Left ventricle myocardium inferior (tissue), 1 donor: ENCODE measurements at places on chromosomes 6 and 20.
A peak's percentile ranks its signal among the peaks of the same experiment; 100 is the strongest.

- no peak for DNase-seq
Measured at GRCh38 chr20:4951299-4951698, 50.0 kb downstream of the SLC23A2 start.

- peak; percentile 29 for DNase-seq
Measured at GRCh38 chr6:28838289-28838633, 85.5 kb downstream of the TRIM27 start.

DNA sequence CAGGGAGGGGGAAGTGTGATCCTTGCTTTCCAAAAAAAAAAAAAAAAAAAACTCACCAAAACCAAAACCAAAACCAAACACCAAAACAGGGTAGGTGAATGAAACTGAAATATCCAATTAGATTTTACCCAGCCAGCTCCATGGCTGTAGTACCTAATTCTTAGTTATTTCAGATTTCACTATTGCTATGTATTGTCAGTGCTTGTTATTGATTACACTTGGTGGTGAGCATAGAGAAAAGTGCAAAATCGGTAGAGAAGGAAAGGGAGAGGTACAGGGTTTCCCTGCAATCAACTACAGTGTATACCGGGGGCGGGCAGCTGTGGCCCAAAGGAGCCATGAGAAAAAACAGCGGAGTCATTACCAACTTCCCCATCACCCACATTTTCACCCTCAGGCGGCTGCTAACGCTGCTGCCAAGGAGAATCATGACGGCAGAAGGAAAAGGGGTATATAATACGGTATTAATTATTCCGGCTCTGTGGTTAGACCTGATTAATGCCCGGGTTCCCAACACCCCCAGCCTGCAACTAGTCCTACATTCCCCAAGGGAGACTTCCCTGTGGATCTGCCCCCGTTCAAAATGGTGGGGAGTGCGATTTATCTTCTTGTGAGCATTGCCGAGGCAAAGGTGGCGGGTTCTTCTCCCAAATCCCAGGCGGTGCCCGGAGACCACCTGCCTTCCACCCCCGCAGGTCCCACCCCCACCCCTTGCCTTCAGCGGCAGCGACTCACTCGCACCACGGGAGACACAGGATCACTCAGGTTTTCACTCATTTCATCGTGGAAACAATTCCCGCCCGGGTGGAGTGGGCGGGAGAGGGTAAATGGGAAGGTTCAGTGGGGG, at the start of gene C6orf62:
C6orf62 (minus strand) TSS at position 30 of the 847 bp plus-strand sequence. CDS start 486 bp downstream, outside the sequence.
- no peak for DNase-seq

- no peak for DNase-seq
Measured at GRCh38 chr6:166903027-166903426, 53.3 kb downstream of the RNASET2 start.

DNA sequence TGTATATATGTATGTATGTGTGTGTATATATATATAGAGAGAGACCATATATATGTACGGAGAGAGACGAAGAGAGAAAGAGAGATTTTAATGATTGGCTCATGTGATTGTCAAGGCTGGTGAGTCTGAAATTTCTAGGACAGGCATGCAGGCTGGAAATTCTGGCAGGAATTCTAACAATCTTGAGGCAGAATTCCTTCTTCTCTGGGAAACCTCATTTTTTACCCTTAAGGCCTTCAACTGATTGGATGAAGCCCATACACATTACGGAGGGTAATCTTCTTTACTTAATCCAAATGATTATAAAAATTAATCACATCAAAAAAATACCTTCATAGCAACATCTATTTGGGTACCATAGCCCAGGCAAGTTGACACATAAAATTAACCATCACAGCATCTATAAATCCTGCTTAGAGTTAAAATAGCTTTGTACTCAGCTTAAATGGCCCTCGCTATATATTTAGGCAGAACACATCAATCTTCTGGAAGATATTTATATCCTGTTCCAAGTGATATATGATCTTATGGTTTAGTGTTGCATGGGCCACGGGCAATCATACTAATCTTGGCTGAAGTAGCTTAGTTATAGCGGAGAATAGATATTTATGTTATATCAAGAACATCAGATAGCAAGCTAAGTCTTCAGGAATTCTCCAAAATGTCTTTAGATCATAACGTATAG, 36.6 kb downstream of the ABRACL start:
- no peak for DNase-seq

- no peak for DNase-seq
Measured at GRCh38 chr6:854406-855118, 161.6 kb upstream of the EXOC2 start.

DNA sequence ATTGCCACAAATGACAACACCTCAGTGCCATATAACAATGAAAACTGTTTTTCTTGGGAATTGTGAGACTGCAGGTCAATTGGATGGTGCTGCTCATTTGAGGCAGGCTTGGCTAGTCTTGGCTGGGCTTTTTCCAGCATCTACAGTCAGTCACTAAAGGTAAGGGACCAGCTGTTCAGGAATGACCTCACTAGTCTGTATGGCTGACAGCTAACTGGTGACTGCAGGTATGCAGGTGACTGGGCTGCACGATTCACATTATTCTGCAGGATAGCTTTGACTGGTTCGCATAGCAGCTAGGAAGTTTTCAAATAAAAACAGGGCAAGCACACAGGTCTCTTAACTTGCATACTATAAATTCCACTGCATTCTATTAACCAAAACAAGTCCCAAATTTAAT, 22.1 kb upstream of the HMGCLL1 start:
- DNase-seq = no peak

GRCh38 chr20:31838646-31839292, 6.6 kb downstream of the FOXS1 start:
- DNase-seq = no peak

GRCh38 chr6:34189806-34190503, 44.1 kb upstream of the GRM4 start:
- DNase-seq = peak; percentile 28

GRCh38 chr20:47791084-47791599, 5.9 kb upstream of the SULF2 start:
- no peak for DNase-seq

DNA sequence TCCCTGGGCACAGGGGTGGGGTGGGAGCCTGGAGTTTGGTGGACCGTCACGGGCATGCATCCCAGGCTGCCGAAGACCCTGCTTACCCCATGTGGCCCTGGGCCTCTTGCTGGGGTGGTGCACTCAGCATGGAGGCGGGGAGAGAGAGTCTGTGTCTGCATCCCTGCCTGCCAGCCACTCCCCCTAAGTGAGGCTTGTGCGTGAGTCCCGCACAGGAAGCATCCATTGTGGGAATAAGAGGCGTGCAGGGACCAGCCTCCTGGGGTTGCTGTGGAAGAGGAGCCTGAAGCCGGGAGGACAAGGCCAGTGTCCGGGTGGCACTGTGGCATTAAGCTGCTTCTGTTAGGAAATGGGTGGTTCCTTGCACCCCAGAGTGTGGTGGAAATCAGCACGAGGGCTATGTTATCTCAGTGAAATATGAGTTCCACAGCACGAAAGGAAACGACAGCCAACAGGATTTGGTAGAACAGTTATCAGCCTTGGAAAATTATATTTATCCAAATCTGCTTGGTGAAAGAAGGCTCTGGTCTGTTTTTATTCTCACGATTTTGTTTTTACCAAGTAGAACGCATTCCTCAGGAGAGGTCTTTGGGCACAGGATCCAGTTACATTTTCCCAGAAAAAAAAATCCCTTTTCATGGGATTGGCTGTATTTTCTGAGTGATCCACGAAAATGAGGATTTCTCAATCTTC, 35.7 kb downstream of the CDH4 start:
- DNase-seq = no peak

- no peak for DNase-seq
Measured at GRCh38 chr20:53841741-53842140, 228.7 kb downstream of the BCAS1 start.

- no peak for DNase-seq
Measured at GRCh38 chr6:168500519-168500918, 59.5 kb downstream of the SMOC2 start.

- DNase-seq = peak; percentile 58
Measured at GRCh38 chr20:58852543-58853271, at the start of gene GNAS. Gene GNAS (plus strand): TSS chr20:58852716.

- DNase-seq = no peak
Measured at GRCh38 chr20:43541214-43541613, 17.6 kb upstream of the SGK2 start.

DNA sequence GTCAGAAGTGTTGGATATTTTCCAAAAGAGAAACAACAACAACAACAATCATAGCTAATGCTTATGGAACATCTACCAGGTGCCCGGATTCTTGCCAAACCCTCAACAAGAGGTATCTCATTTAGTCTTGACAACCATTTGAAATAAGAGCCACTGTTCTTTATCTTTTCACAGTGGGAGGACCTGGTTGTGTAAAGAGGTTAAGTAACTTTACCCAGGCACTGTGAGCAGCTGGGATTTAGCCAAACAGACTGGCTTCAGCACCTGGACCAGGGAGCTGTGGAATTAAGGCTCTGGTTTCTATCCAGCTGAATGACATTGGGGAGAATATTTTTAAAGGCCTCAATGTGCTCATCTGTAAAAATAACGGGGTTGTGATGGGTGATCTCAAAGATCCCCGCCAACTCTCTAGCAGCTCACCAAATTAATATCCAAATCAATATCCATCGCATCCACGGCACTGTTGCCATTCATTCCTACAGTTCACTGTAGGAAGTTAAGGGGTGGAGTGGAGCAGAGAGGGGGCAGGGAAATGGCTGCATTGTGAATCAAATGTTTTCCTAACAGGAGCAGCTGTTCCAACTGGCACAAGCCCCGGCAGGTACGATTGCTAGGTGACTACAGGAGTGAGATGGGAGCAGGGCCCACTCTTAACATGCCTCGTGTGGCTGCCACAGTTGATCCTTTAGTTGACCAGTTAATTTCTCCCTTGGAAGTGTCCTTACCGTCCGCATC, 61.8 kb downstream of the GCNT2 start:
- no peak for DNase-seq

GRCh38 chr6:38311201-38311600, 328.5 kb downstream of the BTBD9 start:
- no peak for DNase-seq

- DNase-seq = no peak
Measured at GRCh38 chr6:105485456-105485855, 82.6 kb upstream of the PREP start.

DNA sequence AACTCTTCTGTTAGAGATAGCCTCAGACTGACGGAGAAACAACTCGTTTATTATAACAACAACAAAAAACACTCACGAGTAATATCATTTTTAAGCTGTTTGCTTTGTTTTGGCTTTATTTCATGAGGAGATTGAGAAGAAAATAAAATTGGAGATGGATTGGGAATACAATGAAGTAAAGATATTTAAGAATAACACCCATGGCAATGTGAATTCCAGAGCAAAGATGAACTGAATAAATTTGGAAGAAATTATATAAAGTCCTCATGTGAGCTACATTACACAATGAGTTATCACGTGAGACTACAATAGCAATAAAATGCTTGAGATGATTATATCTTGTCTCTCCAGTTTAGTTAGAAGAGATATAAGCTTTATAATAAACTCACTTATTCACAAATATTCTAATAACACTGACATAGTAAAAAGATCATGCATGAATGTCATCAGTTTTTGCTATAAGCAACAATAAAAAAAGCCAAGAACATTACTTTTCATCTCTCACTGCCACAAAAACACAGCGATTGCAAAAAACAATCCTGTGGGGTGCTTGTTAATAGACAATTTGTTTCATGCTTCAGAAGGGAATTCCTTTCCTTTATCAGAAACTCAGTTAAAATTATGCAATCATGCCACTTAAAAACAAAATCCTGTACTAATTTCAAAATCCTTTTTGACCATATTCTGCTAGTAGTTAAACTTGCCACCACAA, 696.7 kb upstream of the MARCKS start:
- DNase-seq = no peak

GRCh38 chr6:7126754-7127153, 19.0 kb downstream of the RREB1 start:
- DNase-seq = no peak

- no peak for DNase-seq
Measured at GRCh38 chr20:20251836-20252235, 116.1 kb upstream of the INSM1 start.

- DNase-seq = no peak
Measured at GRCh38 chr6:106125925-106126435, 39.8 kb downstream of the PRDM1 start.

DNA sequence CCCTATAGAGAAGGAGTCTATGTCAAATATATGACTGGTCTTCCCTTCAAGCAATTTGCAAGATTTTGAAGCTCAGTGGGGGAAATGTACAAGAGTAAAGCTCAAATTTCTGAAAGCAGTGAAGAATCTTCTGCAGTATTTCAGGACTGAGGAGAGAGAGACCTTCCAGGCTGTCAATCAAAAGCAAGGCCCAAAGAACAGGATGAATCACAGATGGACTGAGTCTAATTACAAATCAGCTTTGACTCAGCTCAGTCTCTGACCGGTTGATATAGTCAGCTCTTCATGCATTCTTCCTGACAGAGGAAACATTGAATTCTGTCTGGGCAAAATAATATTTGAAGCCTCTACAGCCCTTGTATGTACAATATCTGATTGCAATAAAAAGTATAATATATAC, 7.7 kb upstream of the HTR1B start:
- DNase-seq = no peak

DNA sequence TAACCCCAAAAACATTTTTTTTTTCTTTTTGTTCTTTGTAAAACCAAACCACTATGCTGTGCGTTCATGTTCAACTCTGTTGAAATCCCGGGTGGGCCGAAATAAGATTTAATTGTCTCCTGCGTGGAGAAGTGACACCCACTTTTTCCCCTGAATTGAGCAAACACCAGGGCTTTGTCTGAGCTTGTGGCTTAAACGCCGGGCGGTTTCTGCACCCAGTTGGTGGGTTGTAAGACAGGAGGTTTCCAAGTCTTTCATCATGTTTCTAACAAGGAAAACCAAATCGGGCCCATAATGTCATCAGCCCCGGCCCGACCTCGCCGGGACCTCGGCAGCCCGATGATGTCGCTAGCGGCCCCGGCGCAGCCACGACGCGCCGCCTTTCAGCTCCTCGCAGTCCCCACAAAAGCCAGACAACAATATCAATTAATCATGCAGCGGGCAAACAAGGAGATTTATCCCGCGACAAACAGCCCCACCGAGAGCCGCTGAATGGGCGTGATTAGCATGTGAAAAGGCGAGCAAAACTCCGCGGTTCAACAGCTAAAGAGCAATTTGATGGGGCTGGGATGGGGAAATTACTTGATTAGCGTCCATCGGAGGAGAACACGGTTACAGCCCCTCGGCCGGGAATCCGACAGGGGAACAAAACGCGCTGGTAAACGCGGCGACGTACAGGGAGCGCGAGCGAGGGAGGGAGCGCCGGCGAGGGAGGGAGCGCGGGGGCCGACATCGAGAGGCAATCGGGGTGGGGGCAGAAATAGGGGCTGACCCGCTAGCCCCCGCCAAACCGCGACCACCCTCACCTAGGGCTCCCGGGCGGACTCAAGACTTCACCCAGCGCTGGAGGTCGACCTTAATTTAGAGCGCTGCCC, 5.3 kb downstream of the LINC00237 start:
- DNase-seq = no peak

DNA sequence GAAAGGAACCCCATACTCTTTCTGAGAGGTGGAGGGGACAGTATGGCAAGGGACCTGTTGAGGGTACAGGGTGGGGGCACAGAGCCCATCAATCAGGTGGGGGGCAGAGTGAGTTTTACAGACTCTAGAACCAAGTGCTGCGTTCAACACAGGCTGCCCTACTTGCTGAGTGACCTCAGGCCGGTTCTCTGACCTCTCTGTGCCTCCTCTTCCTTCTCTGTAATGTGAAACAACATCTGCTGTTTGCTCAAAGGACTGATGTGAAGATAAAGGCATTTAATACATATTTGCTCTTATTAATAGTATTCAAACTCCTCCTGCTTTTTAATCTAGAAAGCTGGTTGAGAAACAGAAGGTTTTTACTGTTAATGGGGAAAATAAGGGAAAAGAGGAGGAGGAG, 25.9 kb upstream of the APMAP start:
- DNase-seq = no peak
